C1 segment of cervical spinal cord (tissue), 14 donors: ENCODE measurements at places on chromosomes 7 and 10.
A peak's percentile ranks its signal among the peaks of the same experiment; 100 is the strongest.

GRCh38 chr7:5701085-5701914 is 80.2 kb downstream of the RNF216 start:
- no peak for DNase-seq

DNA sequence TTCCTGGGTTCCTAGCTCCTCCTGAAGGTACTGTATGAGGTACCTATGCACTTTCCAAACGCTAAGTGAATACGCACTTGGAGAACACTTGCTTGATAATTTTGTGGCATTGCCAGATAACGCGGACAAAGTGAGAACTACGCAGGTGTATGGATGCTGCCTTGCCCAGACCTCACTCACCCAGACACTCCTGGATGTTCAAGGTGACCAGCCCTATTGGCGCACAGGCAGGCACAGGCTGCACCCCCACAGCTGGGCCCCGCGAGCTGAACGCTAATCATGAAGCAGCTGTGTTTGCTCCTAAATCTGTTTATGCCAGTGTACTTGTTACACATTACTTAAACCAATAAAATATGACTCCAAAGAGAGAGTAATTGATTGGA is 27.3 kb downstream of the DIP2C start:
- no peak for DNase-seq

DNA sequence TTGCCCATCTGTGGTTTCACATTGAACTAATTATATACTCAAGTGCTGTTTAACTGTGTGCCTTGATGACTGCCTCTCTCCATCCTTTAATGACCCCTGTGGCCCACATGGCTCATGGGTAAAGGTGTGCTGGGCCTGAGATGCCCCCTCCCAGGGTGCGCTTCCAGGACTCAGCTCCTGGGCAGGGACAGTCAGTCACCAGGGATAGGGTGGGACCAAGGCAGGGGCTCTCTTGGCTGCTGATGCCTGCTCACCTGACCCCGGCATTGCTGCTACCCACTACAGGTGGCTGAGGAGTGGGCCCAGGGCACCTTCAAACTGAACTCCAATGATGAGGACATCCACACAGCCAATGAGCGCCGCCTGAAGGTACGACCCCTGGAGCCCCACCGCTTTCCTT is 6.5 kb downstream of the ASL start:
- no peak for DNase-seq

GRCh38 chr7:149854611-149855360 is 16.6 kb downstream of the ZNF862 start:
- peak; percentile 82 for DNase-seq

DNA sequence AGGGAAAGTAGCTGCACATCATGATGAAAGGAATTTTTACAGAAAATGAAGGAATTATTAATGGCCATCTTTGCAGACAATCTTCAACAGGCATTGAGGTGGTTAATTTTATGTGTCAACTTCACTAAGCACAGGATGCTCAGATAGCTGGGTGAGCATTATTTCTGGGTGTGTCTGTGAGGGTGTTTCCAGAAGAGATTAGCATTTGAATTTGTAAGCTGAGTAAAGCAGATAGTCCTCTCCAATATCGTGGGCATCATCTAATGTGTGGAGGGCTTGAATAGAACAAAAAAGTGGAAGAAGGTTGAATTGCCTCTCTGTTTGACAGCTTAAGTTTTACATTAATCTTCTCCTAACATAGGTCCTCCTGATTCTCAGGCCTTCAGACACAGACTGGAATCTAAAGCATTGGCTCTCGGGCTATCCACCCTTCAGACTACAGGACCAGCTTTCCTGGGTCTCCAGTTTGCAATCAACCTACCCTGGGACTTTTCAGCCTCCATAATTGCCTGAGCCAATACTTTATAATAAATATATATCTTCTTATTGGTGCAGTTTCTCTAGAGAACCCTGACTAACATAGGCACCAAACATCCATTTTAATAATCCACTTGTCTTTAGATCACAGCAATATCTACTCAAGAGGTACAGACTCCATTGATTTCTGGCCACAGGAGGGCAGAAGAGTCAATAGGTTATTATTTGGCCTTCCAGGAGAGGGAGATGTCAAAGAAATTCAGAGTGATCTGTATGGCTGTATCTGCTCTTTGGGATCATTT is 10.5 kb upstream of the CRPPA start:
- DNase-seq, result no peak

DNA sequence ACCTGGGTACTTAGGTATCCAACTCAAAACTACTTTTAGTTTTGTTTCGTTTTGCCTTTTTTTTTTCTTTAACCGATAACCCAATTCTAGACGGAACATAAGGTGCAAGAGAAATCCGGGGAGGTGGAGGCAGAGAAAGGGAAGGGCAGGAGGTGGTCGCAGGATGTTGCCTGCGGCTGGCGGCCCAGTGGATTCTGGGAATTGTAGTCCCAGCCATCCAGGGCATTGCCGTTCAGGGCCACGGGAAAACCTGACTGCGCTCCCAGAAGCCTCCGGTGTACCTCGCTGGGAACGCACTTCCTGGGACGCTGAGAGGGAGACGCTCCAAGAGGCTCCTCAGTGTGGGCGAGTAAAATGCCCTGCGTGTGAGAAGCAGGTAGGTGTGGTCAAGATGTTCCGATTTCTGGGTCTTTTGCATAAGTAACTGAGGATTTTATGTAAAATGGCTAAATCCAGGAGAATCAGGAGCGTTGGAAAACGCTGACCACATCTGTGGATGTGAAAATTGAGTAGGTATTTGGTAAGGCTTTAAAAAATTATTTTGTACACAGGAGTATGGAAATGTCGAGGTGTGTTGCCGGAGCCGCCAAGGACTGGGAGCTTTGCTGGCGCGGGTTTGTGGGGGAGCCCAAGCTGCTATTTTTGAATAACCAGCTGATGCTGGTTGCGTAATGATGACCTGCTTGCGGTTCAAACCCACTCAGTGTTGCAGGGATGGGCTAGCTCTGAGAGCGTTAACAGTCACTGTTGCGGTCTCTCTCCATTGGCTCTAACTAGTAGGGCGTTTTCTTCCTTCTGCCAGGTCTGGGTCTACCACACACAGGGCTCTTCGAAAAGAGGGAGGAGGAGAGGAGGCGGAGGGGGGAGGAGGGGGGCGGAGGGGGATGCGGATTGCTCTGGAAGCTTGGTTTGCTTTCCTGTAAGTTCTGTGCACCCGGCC is at the start of gene CLDN12:
Gene CLDN12, plus strand, starts transcription at position 288 of the 940 bp plus-strand sequence. CDS start 9,216 bp downstream, outside the sequence.
- DNase-seq, result peak; percentile 23
